ENCODE measurements at places on chromosomes 11 and 22.

- H3K27me3 ChIP-seq = no peaks in the 10 kb centered on the region
- H3K36me3 ChIP-seq = no peaks in the 10 kb centered on the region
Observed at GRCh38 chr11:118834427-118835028, 43.6 kb upstream of the DDX6 start.

GRCh38 chr11:1549338-1550330 lies 22.4 kb downstream of the DUSP8 start:
- DNase-seq = no peak
- no peak overlapping the region for H3K27ac ChIP-seq
- H3K36me3 ChIP-seq = no peaks in the 10 kb centered on the region
- H3K27me3 ChIP-seq = peaks cover 12% of the 10 kb centered on the region
- no peak overlapping the region for H3K4me3 ChIP-seq

- H3K36me3 ChIP-seq = no peaks in the 10 kb centered on the region
- no peak for DNase-seq
- no peak overlapping the region for H3K27ac ChIP-seq
- H3K4me1 ChIP-seq = peaks cover 17% of the 10 kb centered on the region
- H3K4me3 ChIP-seq = no peak overlapping the region
Observed at GRCh38 chr11:35147235-35147634, 8.3 kb downstream of the CD44 start.

DNA sequence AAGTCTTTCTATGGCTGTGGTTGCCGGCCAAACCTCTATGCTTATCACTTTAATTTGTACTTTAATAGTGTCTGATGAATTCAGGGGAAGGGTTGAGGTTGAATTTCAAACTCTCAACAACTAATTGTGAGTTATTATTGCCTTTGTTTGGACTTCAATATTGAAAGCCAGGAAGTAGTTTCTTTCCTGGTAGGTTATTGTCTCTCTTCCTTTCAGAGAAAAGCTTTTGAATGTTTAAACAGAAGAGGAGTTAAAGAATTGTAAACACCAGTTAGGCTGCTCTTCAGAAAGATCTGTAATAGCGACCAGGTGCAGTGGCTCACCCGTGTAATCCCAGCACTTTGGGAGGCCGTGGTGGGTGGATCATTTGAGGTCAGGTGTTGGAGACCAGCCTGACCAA lies 22.2 kb downstream of the NNMT start:
- H3K4me3 ChIP-seq = peak overlapping the region; percentile 11
- H3K27ac ChIP-seq = no peak overlapping the region
- no peaks in the 10 kb centered on the region for H3K27me3 ChIP-seq
- peaks cover 7% of the 10 kb centered on the region for H3K36me3 ChIP-seq
- DNase-seq = peak; percentile 69
- H3K4me1 ChIP-seq = peaks cover 26% of the 10 kb centered on the region

DNA sequence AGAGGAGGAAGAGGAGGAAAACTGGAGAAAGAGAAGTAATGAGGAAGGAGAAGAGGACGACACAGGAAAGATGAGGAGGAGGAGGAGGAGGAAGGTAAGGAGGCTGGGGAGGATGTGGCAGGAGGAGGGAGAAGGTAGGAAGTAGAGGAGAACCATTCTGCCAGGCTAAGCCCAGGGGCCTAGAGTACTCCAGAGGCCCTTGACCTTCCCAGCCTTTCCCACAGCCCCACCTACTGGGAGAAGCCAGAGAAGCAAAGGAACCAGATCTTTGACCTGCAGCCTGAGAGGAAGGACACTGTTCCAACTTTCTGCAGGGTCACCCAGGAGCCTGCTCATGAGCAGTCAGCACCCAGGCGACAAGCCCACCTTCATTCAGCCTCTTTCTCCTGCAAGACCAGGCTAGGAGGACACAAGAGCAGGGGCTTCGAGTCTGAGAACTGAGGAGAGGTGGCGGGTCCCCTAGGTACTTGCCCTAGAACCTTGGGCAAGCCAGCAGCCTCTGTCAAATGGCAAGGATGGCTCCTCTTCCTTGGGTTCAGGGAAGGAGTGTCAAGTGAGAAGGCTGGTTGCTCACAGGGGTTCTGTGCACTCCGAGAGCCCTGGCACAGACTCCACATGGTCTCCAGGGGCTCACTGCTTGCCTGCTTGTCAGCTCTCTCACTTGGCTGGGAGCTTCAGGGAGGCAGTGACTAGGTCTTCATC lies 27.9 kb upstream of the OAF start:
- no peak overlapping the region for H3K27ac ChIP-seq
- H3K4me1 ChIP-seq = no peaks in the 10 kb centered on the region
- no peak overlapping the region for H3K4me3 ChIP-seq
- no peaks in the 10 kb centered on the region for H3K27me3 ChIP-seq
- no peaks in the 10 kb centered on the region for H3K36me3 ChIP-seq

GRCh38 chr11:95499516-95500135 lies 268.6 kb upstream of the SESN3 start:
- H3K36me3 ChIP-seq = no peaks in the 10 kb centered on the region
- H3K4me3 ChIP-seq = no peak overlapping the region
- H3K4me1 ChIP-seq = no peaks in the 10 kb centered on the region
- H3K27me3 ChIP-seq = no peaks in the 10 kb centered on the region
- H3K27ac ChIP-seq = no peak overlapping the region
